ENCODE measurements at places on chromosomes 6 and 20. TPM values are rescaled to one million over a fixed set of nuclear protein-coding genes. Genes with fewer than 3 reads are reported as not detected.

PCK1 gene
- total RNA-seq = not detected

- no peak for DNase-seq
These were observed 138.9 kb upstream of the NUP153 start for GRCh38 chr6:17845598-17845997.

DNA sequence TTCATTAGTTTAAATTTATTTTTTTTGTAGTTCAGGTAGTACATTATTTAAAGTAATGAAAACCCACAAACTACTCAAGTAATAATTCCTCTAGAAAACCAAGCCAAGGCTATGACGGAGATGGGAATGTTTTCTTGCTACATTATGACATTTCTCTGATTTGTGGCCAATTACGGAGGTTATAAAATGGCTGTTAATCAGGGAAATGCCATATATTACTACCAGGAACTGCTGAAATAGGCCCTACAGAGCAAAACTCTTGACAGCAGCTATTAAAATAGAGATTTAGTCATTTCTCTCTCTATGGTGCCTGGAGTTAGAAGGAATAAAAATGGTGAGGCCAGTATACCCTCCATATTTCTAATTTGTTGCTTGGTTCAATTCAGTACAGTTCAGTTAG lies 280.0 kb downstream of the ARHGAP18 start:
- DNase-seq = no peak

- DNase-seq = no peak
These were observed 5.9 kb downstream of the DHX35 start for GRCh38 chr20:38968090-38968489.

DNA sequence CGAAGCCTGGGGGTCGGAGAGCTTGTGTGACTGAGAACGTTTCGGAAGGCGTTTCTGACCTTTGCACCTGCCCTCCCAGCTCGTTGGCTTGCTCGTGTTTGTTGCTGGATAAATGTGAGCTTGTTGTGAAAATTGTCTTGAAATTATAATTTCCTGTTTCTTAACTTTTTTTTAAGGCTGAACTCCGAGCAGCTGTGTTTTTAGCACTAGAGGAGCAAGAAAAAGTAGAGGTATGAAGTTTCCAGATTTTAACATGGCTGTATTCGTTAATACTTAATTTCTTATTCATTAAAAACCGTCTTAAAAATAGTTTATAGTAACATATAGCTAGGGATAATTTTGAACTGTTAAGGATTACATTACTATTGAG lies 672 bp downstream of the CEP43 start:
- no peak for DNase-seq

RGS17 gene
- 3.3 TPM for total RNA-seq

DNA sequence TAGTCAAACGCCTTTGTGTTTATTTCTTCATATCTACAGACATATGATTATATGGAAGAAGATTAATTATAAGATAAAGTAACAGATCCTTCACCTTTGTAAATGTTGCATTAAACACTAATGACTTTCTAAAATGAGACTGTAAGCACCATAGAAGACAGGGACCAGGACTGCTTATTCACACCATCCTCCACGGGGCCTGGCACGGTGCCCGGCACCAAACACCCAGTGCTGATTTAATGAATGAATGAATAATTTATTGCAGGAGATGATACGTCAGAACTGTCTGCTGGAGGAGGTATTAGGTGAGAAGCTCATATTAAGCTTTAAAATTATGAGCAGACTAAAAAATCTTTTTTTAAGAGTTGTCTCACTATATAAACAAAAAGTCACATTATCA lies 88.3 kb downstream of the SLX4IP start:
- DNase-seq = no peak

TPX2 gene
- 12.9 TPM for total RNA-seq

GRCh38 chr20:63150391-63150898 lies 65.5 kb downstream of the YTHDF1 start:
- DNase-seq = no peak

MEI4 gene
- not detected for total RNA-seq

GRCh38 chr6:35343092-35343834 lies 905 bp downstream of the PPARD start:
- DNase-seq = peak; percentile 44

RBPJL gene
- not detected for total RNA-seq

DNA sequence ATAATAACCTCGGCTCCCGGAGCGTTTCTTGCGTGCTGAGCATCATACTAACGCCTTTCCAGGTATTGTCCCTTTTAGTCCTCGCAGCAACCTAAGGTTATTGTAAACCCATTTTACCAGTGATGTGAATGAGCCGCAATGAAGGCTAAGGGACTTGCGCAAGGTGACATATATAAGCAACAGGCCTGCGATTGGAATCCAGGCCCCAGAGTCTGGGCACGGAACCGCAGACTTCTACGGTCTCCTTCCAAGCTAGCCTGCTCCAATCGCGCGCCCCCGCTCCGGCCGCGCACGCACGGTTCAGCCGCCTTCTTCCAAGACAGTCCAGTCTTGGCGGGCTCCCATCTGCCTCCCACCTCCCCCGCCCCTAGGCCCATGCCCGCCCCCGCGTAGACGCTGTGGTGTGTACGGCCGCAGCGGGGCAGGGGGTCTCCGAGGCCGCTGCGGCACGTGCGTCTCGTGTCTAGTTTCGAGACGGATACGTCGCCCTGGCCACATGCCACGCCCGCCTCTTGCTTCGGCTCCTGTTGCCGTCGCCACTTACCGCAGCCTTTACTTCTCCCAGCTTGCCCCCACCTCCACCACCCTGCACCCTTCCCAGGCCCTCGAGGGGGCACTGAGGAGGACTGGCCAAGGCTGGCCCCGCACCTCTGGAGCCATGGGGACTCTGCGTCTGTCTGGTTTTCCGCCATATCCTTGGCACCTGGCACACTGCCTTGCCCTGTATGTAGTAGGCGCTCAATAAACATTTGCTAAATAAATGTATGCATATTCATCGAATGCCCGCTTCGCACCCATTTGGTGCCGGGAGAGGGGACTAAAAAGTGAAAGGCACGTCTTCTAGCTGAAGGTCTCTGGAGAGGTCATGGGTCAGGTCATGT lies 855 bp upstream of the GFOD1 start:
- DNase-seq = no peak

BPI gene
- total RNA-seq = not detected

OLIG3 gene
- total RNA-seq = not detected

DNA sequence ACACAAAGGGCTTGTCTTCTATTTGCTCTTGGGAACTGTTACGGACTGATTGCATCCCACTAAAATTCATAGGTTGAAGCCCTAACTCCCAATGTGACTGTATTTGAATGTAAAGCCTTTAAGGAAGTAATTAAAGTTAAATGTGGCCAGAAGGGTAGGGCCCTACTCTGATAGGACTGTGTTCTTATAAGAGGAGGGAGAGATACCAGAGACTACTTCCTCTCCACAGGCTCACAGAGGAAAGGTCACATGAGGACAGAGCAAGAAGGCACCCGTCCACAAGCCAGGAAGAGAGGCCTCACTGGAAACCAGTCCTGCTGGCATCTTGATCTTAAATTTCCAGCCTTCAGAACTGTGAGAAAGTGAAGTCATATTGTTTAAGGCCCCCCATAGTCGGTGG lies 211.9 kb downstream of the CDH26 start:
- no peak for DNase-seq

DNA sequence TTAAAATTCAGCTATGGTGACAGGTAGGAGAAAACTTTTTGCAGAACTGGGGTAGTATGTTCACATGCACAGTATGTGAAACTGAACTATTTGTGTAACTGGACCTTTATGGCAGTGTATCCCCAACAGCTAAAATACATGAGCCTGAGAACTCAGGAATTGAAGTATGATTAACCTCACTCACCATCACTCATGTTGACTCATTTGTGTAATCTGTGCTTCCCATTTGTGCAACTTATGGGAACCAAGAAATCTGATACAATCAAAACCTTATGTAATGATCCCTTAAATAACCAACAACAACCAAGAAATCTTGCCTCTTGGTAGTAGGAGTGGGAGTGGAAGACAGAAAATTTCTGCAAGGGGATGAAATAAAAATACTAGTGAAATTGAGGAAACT lies 674.9 kb downstream of the HDGFL1 start:
- DNase-seq = no peak

GRCh38 chr20:39646874-39647413 lies 684.8 kb downstream of the DHX35 start:
- no peak for DNase-seq

GPR63 gene
- total RNA-seq = under 0.01 TPM

DNA sequence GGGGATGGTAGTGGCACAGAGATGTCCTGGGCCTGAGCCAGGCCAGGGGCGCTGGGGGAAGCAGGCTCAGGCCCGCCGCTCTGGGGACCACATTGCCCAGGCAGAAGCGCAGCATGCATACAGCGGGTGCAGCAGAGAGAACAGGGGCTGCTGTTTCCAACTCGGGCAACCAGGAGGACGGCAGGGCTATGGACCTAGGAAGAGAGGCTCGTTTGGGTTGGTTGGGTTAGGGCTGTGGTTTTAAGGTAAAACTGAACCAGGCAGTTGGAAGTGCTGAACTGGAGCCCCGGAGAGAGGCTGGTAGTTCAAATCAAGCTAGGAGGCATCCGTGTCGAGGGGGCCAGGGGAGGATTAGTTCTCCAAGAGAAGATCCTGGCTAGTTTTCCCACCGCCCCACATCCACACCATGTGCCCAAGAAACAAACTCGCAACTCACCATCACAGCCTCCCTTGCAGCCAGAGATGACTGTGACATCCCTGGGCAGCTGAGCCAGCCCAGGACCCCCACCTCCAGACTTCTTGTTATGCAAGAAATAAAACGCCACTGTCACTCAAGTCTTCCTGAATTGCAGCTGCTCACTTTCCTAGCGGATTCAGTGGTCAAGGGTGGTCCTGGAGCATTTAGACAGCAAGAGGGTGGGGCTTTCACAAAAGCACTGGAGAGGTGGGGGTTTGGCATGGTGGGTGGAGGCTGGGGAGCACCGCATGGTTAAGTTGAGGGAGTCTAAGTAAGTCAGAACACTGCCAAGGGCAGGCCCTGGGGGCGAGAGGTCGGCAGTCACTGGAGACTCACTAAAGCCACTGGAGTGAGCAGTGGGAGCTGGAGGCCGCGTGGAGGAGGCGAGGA lies 161.2 kb downstream of the GRM4 start:
- no peak for DNase-seq

C6orf15 gene
- not detected for total RNA-seq

NPBWR2 gene
- total RNA-seq = not detected

DNA sequence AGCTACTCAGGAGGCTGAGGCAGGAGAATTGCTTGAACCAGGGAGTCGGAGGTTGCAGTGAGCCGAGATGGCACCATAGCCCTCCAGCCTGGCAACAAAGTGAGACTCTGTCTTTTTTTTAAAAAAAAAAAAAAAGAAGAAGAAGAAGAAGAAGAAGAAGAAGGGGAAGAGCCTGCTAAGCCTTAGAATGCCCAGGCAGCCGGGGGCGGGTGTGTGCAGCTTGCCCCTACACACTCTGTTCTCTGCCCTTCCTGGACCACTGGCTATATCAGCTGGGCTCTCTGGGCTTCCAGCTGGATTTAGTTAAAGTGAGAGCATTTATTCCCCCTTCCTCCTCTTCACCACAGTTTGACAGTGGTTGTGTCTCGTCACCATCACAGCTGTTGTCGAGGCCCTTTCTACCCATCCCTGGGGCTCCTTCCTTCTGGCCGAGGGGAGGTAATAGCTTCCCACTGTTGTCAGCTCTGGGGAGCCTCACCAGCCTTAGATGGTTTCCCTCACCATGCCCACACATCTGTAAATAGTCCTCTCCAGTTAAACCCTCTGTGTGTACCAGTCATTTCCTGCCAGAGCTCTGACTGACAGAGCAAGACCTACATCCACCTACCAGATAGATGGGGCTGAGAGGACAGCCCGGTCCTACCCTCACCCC lies 77.6 kb downstream of the TRERF1 start:
- no peak for DNase-seq

DNA sequence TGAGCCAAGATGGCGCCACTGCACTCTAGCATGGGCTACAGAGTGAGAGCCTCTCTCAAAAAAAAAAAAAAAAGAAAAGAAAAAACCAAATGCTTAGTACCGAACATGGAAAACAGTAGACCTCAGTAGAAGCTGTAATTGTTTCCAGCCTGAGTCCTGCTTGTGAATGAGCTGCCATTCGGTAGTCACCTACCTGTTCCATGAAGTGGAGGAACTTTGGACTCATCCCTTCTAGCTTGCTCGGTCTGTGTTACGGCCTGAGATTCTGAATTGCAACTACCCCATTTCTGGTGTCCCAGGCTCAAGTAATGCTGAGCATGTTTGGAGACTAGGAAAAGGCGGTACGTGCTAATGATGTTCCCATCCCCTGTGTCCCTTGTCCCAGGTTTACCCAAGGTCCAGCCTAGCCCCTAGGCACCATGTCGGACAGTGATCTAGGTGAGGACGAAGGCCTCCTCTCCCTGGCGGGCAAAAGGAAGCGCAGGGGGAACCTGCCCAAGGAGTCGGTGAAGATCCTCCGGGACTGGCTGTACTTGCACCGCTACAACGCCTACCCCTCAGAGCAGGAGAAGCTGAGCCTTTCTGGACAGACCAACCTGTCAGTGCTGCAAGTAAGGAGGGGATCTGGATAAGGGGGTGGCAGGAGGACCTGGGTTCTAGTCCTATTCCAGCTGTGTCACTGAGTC lies 5.1 kb downstream of the TGIF2 start:
- DNase-seq = no peak

GRCh38 chr20:59463541-59463940 lies 140.8 kb upstream of the PHACTR3 start:
- DNase-seq = no peak

DNA sequence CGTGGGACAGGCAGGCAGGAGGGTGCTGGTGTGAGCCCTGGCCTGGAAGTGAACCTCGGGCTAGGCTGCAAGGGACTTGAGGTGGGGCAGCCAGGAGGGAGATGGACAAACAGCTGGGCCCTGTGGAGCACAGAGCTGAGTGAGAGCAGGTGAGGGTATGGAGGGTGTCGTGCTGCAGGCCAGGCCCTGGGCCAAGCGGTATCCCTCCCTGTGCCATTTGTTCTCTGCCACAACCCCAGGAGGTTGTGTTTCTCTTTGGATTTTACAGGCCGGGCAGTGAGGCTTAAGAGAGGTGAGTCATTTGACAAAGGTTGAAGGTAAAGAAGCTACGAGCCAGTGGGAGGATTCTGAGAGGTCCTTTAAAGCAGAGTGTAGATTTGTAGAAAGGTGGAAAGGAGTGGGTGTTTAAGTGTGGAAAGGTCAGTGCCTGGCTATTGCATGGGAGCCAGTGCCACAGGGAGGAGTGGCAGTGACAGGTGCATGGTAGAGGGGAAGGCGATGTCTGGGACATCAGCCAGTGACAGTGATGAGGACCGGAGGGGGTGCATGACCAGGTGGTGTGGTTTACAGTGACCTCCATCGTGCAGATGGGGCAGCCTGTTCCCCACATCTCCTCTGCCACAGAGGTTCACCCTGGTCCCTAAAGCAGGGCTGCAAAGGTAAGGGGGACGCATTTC lies 39.8 kb downstream of the GMPR start:
- no peak for DNase-seq

- no peak for DNase-seq
These were observed 314.1 kb downstream of the QKI start for GRCh38 chr6:163728442-163729126.

SPTLC3 gene
- total RNA-seq = 0.63 TPM

- DNase-seq = no peak
These were observed 34.0 kb downstream of the CEP85L start for GRCh38 chr6:118617417-118617816.

DNA sequence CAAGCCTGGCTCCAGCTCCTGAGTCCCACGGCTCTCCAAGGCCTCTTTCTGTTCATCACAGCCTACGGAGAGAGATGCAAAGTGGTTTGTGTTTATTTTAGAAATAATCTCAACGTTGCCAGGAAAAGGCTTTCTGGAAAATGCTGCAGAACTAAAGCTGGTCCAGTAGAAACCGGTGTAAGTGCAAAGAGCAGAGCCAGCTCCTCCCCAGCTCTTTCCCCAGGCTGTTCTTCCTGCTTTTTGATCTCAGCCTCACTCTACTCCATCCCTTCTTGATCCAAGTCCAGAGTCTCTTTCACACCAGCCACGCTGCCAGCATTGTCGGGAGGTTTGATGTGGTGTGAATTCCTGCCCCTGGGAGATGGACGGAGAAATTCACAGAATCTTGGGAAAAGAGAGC lies 69.8 kb downstream of the TMEM170B start:
- no peak for DNase-seq

Data from dermis microvascular lymphatic vessel endothelial cell (primary cell).